ENCODE measurements at places on chromosomes 5 and 9.

GRCh38 chr5:5634817-5635216 lies 212.3 kb downstream of the ICE1 start:
- no peak for DNase-seq

DNA sequence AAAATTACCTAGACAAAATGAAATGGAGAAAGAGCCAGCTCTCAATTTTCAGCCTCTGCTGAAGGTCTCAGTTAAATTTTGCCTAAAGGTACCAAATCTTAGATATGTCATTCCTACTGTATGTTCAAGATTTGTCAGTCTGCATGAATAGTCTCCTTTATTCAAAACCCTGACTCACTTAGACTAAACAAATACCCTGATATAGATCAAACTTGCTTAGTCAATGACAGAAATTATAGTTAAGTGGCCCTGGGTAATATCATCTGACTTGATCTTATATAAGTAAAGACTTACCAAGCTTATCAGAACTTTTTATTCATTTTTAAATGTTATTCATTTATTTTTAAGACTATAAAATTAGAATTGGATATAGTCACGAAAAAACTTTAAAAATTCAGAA lies 12.2 kb downstream of the MEGF9 start:
- no peak for DNase-seq

GRCh38 chr5:139652788-139653241 lies 4.7 kb downstream of the CXXC5 start:
- no peak for DNase-seq

DNA sequence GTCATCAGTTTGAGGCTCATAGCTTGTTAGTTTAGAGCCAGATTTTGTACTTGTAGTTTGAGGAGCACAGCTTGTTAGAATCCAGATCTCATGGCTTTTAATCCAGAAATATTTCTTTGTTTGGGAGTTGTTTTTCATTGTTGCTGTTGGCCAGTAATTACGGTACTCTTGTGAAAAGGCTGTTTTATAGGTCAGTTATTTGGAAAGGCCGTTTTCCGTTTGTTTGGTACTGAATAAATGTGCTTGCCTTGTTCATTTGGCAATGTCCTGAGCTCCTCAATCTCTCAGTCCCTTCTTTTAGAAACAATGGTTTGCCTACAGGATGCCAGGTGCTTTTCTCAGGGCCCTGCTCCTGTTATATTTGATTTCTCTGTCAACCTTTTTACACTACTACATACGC lies 4.5 kb upstream of the MOB3B start:
- DNase-seq, result no peak

All from activated T-cell treated with anti-CD3 and anti-CD28 coated beads for 1 hour (primary cell).